NCI-H460 (cell line): ENCODE measurements at places on chromosomes 12 and 14. TPM values are rescaled to one million over a fixed set of nuclear protein-coding genes. Genes with fewer than 3 reads are reported as not detected.
A peak's percentile ranks its signal among the peaks of the same experiment; 100 is the strongest.

MED13L gene
- 30.9 and 32.1 TPM in 2 replicates for total RNA-seq

DNA sequence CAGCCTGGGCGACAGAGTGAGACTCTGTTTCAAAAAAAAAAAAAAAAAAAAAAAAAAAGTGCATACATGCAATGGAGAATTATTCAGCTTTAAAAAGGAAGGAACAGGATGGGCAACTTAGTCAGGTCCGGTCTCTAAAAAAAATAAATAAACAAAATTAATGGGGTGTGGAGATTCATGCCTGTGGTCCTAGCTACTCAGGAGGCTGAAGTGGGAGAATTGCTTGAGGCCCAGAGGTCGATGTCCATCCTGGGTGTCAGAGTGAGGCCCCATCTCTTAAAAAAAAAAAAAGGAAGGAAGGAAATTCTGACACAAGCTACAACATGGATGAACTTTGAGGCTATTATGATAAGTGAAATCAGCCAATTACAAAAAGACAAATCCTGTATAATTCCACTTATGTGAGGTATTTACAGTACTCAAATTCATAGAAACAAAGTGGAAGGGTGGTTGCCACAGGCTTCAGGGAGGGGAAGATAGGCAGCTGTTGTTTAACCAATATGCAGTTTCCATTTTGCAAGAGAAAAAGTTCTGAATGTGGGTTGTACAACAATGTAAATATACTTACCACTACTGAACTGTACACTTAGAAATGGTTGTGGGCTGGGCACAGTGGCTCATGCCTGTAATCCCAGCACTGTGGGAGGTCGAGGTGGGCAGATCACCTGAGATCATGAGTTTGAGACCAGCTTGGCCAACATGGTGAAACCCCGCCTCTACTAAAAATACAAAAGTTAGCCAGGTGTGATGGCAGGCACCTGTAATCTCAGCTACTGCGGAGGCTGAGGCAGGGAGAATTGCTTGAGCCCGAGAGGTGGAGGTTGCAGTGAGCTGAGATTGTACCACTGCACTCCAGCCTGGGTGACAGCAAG is 12.3 kb upstream of the APOF start:
- no peak for DNase-seq

GRCh38 chr12:121917950-121918678 is at the start of gene CFAP251:
CFAP251 (plus strand) TSS chr12:121918592; CDS start chr12:121921306, 2,714 bp downstream.
- DNase-seq = peak; percentile 88

POTEG gene
- total RNA-seq = not detected in 2 replicates

FAM234B gene
- total RNA-seq = 7.4 and 7.8 TPM in 2 replicates

DRAM1 gene
- total RNA-seq = 26.6 and 30.8 TPM in 2 replicates

TAS2R42 gene
- total RNA-seq = not detected in 2 replicates

- peak; percentile 8 for DNase-seq
These were observed 111.5 kb downstream of the SRGAP1 start for GRCh38 chr12:63955831-63956666.

- no peak for DNase-seq
These were observed 165.5 kb upstream of the DYRK2 start for GRCh38 chr12:67482751-67483661.

DNA sequence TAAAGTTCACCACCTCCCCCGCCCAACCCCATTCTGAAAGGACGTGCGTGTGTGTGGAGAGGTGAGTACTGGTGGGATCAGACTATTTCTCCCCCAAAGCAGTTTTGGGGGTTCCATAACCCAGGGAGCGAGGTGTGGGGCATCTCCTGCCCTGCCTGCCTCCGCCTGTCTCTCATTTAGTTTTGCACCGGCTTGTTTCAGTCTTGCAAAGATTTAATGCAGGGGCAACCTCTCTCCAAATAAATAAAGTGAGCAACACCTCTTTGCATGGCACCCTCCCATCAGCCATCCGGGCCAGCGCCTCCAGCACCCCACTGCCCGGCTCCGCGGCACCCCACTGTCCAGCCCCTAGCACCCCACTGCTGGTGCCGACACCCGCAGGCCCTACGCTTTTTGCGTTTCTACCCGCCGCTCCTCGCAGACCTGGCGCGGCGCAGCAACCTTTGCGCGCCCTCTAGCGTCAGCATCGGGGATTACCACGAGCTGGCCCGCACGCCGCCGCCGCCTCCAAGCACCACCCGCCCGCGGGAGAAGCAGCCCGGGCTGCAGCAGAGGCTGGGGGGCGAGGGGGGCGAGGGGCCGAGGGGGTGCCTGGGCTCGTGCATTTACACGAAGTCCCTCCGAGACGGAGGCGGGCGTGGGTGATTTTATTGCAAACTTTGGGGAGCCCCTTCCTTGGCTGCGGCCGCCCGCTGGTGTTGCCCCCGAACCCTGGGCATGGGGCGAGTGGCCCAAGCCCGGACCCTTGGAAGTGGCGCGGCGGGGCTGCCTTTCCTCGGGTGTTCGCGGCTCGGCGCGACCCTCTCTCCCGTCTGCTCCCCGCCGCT is 55.8 kb upstream of the VRK1 start:
- DNase-seq = peak; percentile 36

DNA sequence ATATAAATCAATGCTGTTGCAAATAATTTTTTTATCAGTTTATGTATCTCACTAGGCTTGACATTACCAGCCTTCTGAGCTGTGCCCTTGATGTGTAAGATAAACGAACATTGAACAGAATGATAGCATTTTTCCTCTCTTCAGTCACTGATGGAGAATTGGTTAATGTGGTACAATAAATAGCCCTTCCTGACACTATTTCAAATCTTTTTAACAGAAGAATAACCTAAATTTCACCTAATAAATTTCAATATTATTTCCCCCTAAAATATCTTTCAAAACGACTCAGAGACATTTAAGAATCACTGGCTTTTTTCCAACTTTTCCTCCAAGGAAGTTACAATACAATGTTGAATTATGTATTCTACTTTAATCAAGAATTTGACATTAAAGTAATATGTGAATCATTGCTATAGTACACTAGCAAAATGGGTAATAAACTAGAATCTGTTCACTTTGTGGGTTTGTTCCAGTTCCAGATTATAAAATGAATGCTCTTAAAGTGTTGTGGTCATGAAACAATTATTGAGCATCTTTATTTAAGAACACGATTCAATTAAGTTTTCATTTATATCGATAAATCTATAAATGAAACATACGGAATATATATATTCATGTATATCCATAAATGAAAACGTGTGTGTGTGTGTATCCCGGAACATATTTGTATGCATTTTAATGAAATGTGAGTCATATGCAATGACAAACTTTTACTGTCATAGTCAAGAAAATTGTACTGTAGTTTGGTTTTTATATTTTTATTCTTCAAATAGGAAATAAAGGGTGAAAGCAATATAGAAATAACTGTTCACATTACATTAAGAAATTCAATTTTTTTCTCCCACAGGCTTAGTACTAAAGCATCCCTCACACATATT is 2.5 kb upstream of the ATP2B1 start:
- no peak for DNase-seq

DNA sequence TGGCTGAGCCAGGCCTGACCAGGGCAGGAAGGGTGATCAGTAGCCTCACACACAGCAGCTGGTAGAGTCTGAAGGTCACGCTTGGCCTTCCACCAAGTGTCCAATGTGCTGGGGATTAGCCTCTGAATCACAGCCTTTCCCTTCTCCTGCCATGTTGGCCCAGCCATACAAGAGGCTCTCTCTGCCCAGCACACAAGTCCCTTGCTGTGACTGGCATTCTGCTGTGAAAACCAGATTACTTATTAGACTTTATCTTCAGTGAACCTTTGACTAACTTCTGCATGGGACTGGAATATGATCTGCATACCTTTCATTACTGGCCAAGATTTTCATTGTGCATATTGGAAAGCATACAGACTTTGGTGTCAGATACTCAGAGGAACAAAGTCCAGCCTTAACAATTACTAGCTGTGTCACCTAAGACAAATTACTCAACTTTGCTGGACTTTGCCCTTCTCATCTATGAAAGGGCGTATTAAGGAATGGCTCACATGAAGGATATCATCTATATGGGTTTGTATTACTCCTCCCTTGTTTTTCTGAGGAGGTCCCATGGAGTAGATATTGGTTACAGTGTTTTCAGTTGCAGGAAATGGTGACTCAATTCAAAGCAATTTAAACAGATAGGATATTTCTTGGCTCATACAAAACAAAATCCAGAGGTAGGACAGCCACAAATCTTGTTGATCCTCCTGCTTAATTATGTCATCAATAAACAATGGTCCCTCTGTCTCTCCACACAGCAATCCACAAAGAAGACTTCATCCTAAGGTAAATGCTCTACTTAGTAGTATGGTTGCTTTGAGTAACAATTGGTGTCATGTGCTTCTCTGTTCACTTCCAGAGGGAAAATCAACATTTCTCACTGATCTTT is 99.6 kb downstream of the DYRK2 start:
- no peak for DNase-seq

- no peak for DNase-seq
These were observed 13.9 kb upstream of the EGLN3 start for GRCh38 chr14:33964599-33965317.

DNA sequence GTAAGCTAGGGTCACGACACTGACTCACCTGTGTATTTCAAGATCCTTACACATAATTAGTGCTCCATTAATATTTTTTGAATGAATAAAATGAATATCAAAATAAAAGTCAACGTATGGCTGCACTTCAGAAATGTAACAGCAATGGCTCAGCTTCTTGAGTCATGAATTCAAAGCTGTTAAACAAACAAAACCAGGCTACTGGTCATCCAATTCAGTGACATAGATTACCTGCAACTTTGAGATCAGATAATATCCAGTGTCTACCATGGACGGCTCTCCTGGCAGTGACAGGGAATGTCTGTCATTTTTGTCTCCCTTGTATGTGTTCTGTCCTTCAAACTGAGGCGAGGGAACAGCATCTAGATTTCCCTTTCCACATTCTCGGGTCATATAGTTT is 225.6 kb downstream of the EFCAB11 start:
- DNase-seq = no peak

CEBPE gene
- total RNA-seq = not detected in 2 replicates

- DNase-seq = no peak
These were observed 169.5 kb downstream of the CHST11 start for GRCh38 chr12:104626069-104626837.

DNA sequence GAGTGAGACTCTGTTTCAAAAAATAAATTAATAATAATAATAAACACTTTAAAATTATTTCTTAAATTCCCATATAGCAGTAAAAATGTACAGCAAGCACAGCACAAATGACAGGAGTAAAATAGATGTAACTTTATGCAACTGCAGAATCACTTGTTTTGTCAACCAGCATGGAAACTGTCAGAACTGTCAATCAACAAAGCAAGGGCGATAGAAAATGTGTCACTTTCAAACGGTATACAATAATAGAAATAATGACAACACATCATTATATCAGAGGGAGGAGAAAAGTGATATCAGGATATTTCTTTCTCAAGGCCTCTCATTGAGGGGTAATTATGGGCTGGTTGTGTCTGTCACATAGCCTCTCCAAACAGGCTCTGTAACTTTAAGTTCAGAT is 68.2 kb downstream of the KLHL28 start:
- DNase-seq = no peak

HCAR3 gene
- 0.05 TPM in 1 of 2 replicates, not detected in the other for total RNA-seq

- peak; percentile 59 for DNase-seq
These were observed 116.4 kb downstream of the PPHLN1 start for GRCh38 chr12:42442311-42442759.

NANOG gene
- not detected in 2 replicates for total RNA-seq

FSCB gene
- not detected in 2 replicates for total RNA-seq

DNA sequence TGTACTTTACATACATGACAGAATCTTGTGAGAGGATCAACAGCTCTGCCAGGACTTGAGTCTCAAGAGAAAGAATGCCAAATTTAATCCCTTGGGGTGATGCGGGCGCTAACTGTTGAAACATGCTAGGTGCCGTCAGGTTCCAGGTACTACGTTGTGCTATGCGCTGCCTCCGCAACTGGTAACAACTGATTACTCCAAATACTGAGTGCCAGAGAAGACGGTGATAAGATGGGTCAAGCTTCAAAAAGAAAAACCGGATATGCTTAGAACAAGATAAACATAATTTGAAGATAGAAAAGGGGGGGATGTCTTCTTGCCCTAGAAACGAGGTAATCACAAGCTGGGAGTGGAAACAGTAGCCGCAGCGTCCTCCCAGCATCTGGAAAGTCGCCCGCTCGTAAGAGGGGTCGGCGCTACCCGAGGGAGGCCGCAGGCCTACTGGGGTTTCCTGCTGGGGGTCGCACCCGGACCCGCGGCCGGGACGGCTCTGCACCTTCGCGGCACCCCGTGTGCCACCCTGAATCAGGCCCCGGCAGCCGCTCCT is 678 bp downstream of the ZBTB25 start:
- no peak for DNase-seq

GRCh38 chr12:98763656-98764055 is 118.6 kb downstream of the APAF1 start:
- no peak for DNase-seq

GRCh38 chr12:66960704-66961690 is 282.1 kb upstream of the GRIP1 start:
- DNase-seq = no peak

DNA sequence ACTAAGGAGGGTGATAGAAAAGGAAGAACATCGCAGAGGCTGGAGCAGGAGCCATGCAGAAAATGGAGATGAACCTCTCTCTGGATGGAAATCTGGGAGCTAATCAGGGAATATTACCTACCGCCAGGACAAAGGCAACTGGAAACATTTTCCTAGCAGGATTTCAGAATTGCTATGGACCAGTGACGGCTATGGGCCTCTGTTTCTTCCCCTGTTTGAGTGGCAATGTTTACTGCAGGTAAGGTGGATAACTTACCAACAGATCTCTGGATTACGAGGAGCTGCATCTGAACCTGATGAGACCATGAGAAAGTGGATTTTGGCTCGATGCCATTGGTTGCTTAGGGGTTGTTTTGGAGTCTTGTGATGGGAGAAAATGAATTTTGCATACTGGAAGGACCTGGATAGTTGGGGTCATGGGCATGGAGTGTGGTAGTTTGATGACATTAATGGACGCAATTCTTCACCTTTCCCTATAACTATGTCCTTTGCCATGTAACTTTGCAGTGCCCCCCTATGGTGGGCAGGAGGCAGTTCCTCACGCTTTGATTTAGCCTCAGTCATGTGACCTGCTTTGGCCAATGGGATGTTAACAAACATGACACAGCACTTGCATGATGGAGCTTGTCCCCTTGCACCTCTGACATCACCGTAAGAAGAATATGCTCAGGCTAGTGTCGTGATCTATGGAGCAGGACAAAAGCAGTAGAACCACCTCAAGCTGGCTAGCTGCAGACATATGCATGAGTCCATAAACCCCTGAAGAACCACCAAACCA is 51.1 kb downstream of the CALM1 start:
- DNase-seq = no peak

GRCh38 chr14:69773571-69774276 is 6.8 kb downstream of the SRSF5 start:
- no peak for DNase-seq
